ENCODE measurements at places on chromosomes 13 and 19. TPM values are rescaled to one million over a fixed set of nuclear protein-coding genes. Genes with fewer than 3 reads are reported as not detected.

- no peak for DNase-seq
These were observed 233.6 kb downstream of the PCDH9 start for GRCh38 chr13:66996503-66996902.

DNA sequence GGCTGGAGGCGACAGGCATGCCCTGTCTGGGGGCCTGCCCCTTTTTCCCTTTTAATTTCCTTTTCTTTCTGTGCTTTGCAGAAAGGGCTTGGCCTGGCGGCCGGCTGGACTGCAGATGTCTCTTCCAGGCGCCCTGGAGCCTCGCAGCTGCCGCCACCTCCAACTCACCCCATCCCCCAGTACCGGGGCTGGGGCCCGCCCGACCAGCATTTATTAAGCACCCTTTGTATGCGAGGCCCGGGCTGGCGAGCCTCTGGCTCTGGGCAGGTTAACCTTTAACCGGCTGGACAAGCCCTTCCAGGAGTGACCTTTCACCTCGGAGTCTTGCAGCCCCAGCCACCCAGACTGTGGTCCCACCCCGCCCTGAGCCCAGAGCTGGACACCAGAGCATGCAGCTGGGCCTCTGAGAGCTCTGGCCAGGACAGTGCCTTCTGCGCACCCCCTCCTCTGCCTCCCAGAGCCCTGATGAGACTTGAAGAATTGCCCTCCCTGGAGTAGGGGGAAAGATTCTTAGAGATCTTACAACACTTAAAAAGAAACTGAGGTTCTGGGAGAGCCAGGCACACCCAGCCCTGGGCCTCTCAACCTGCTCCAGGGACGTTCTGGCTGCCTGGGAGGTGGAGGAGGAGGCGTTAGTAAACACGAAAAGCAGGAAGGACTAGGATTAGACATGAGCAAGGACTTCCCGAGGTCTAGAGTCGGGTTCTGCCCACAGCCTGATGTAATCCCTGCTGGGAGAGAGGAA lies 1.1 kb upstream of the NR2F6 start:
- DNase-seq: no peak

DNA sequence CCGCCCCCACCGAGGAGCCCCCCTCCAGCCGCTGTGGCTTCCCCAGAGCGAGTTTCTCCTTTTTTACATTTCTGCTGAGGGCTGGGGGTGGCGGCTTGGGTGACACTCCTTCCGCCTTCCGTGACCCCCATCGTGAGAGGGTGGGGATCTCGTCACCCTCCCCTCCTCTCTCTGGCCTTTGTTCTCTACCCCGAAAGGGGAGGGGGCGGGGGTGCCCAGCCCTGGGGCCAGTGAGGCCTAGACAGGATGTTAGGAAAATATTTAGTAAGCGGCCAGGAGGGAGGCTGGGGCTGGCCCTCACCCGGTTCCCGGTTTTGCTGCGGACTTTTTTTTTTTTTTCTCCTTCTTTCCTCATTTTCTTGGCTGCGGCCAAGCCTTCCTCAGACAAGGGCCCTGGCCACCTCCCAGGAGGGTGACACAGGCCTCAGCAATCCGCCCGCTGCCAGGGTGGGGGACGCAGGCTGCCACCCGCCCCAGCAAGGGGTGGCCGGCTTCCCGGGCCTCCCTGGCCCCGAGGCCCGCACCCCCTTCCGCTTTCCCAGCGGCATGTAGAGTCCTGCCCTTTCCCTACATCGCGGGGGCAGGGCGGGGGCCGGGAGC lies 3.9 kb downstream of the MIDN start:
- peak; percentile 91 for DNase-seq

DNA sequence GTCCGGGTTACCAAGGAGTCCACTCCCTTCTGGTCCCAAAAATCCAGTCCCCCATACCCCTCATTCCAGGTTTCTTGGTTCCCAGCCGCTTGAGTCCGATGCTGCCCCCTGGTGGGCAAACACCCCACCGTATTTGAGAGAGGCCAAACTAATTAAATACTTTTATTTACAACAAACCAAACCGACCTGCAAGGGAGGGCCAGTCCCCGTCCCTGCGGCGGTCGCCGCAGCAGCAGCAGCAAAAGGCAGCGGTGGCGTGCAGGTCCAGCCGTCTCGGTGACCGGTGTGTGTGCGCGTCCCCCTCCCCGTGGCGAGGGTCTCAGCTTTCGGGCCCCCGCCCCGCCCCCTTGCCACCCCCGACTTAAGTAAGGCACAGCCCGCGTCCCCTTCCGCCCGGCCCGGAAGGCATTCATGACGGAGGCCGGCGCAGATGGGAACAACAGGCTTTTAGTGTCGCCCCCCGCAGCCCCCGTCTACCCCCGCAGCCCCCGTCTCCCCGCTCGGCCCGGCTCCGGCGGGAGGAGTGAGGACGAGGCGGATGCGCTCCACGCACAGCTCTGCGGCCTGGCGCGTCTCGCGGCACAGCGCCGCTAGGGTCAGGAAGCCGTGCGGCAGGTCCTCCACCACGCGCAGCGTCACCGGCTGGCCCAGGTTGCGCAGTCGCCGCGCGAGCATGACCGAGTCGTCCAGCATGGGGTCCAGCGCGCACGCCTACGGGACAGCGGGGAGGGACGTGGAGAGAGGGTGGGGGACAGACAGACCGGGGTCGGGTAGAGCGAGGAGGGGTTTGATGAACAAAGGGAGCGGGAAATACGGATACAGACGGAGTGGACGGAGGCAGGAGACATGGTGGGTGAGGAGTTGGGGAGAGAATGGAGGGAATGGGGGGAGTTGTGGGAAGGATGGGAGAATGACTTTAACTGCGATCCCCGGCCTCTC lies 11.5 kb upstream of the CNFN start:
- DNase-seq: peak; percentile 88

Gene POLRMT
- total RNA-seq: 67.9 TPM

Measured in activated CD8-positive, alpha-beta T cell treated with anti-CD3 and anti-CD28 coated beads for 36 hours (primary cell).